ENCODE measurements at places on chromosomes 2 and 18. TPM values are rescaled to one million over a fixed set of nuclear protein-coding genes. Genes with fewer than 3 reads are reported as not detected.

GRCh38 chr2:106700616-106701015 lies 185.4 kb downstream of the ST6GAL2 start:
- DNase-seq = no peak

DNA sequence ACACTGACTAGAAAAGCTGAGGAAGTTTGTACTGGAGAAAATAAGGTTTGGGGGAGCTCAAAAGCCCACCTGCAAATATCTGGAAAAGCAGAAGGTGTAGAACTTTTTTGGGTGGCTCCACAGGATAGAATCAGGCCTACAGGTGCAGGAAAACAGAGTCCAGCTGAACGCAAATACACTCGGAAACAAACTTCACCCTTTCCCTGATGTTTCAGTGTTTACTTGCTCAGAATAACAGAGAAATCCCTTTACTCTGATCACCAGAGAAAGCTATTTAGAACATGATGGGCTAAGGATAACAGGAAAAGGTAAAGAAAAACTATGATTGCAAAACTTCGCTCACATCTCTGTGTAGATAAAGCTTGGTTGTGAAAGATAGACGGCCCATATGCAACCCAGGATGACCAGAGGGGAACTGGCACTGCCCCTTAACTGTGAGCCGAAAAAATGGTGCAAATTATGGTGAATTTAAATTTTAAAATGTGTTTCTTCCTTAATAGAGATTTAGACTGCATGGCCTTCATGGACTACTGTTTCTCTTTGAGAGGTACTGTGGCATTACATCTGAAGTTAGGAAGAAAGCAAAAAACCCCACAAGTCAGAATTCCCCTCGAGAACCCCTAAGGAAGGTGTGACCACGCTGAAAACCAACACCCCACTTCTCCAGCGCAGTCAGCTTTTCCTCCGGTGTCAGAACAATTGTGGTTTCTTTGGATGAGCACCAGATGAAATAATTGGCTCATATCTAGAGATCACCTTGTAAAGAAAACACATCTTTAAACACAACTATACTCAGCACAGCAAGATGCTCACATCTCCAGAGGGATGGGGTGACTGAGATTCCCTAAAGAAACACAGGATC lies 84.5 kb upstream of the TMEM247 start:
- DNase-seq = no peak

DNA sequence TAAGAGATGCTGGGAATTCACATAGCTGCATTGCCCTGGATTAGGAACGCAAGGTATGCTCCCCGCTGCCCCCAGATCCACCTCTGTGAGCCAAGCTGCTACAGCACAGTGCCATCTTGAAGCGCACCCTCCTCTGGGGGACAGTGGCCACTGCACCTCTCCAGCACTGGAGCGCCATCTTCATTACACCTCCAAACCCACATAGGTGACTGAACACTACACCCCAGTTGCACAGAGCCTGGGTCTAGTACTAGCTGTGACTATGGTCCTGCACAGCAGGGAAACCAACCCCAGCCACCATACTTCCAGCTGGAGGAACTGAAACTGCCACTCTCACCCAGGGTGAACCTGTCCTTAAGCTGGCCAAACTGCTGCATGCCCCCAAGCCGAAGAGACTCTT lies 84.6 kb downstream of the TMEM237 start:
- DNase-seq = no peak

PRADC1 gene
- total RNA-seq = 47.5 TPM

ABCG8 gene
- 0.12 TPM for total RNA-seq

All from colonic mucosa (tissue), 4 donors.